T-cell (primary cell): ENCODE measurements at places on chromosomes 13 and 19. TPM values are rescaled to one million over a fixed set of nuclear protein-coding genes. Genes with fewer than 3 reads are reported as not detected.

Gene DLEU7
- not detected for total RNA-seq

GRCh38 chr13:40194224-40194806, 472.1 kb downstream of the FOXO1 start:
- no peak overlapping the region for H3K27ac ChIP-seq
- H3K27me3 ChIP-seq, result no peaks in the 10 kb centered on the region
- no peak for DNase-seq
- no peaks in the 10 kb centered on the region for H3K36me3 ChIP-seq
- no peak overlapping the region for H3K4me3 ChIP-seq
- peaks cover 36% of the 10 kb centered on the region for H3K4me1 ChIP-seq

GRCh38 chr19:12695096-12695495, 1.3 kb downstream of the FBXW9 start:
- peaks cover 6% of the 10 kb centered on the region for H3K4me1 ChIP-seq
- no peaks in the 10 kb centered on the region for H3K27me3 ChIP-seq
- no peaks in the 10 kb centered on the region for H3K36me3 ChIP-seq
- DNase-seq, result no peak

GRCh38 chr19:35847911-35848310, 4.4 kb downstream of the NPHS1 start:
- H3K27ac ChIP-seq, result no peak overlapping the region
- H3K36me3 ChIP-seq, result no peaks in the 10 kb centered on the region
- no peaks in the 10 kb centered on the region for H3K4me1 ChIP-seq
- DNase-seq, result no peak

DNA sequence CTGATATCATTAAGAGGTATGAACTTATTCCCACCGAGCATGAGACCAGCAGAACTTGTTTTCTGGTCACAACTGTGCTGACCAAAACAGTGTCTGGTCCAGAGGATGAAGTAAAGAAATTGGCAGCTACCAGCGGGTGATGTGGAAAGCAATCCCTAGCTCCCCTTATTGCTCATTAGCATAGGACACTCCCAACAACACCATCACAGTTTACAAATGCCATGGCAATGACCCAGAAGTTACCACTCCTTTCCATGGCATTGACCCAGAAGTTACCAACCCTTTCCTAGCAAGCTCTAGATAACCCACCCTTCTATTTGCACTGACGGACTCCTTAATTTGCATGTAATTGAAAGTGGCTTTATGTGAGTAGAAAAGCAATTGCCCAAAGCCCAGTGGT, 1856.1 kb downstream of the OLFM4 start:
- H3K36me3 ChIP-seq, result no peaks in the 10 kb centered on the region
- H3K27me3 ChIP-seq, result no peaks in the 10 kb centered on the region
- H3K4me1 ChIP-seq, result no peaks in the 10 kb centered on the region
- DNase-seq, result no peak
- no peak overlapping the region for H3K27ac ChIP-seq
